ENCODE measurements at places on chromosomes 1 and 21.

GRCh38 chr21:46153247-46154154 is 1.9 kb downstream of the FTCD start:
- peak; percentile 43 for DNase-seq

DNA sequence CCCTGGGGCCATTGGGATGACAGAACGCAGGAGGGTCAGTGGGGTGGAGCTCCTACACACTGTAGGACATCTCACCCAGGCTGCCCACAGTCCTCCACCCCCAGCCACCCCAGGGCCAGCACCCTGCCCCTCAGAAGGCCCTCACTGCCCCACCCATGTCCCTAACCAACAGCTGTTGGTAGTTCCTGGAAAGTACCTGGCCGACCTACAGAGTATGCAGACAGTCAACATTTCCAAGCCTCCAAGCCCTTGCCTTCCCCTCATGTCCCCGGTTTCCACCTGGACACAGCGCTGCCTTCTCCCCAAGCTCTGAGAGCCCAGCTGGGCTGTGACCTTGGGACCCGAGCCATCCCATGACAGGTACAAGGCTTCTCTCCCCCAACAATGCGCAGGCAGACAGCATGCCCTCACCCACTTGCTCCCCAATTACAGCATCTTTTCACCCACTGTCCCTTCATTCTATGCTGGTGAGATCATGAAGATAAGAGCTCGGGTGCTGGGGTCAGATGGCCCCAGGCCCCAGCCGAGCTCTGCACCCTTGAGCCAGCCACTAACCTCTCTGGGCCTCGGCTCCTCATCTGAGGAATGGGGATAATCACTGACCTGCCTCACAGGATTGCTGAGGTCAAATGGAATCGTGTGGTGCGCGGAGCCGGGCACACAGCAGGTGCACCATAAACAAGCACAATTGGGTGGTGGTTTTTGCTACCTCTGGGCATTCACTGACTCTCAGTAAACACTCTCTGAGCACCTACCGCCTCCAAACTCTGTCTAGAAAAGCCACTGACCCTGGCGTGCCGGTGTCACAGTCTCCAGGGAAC is 11.2 kb downstream of the LAPTM5 start:
- no peak for DNase-seq

DNA sequence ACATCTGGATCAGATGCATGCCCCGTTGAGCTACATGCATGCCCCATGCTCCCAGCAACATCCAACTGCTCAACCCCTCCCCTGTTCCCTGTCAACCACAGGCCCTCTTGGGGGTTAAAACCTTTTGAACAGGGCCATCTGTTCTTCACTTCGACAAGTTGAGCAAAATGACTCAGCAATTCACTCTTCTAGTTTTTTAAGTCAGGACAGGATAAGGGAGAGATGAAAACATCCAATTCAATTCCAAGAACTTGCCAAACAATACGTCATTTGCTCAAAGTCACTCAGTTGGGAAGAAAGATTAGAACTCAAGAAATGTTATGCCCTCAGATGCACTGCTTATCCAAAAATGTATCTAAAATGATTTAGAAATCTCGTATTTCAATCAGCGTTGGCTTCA is 46.1 kb upstream of the MTF2 start:
- no peak for DNase-seq

- no peak for DNase-seq
Measured at GRCh38 chr1:154582885-154583284, 15.3 kb downstream of the CHRNB2 start.

DNA sequence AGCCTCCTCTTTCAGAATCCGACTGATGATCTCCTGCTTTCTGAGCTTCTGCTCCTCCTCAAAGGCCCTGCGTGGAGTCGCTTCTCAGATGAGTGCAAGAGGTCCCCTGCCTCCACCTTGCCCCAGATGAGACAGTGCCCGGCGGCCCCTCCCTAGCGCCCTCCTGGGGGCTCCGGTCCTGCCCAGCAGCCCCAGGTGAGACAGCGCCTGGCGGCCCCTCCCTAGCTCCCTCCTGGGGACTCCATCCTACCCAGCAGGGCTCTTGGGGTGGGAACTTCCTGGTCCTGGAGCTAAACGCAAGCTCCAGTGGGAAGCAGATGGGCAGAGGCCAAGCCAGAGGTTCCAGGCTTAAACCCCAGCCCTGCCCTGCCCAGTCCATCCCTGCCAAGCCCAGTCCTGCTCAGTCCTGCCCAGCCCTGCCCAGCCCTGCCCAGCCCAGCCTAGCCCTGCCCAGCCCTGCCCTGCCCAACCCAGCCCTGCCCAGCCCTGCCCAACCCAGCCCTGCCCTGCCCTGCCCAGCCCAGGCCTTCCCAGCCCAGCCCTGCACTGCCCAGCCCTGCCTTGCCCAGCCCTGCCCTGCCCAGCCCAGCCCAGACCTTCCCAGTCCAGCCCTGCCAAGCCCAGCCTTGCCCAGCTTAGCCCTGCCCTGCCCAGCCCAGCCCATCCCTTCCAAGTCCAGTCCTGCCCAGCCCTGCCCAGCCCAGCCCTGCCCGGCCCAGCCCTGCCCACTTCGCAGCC is 34.6 kb downstream of the CFAP74 start:
- DNase-seq = no peak

- DNase-seq = no peak
Measured at GRCh38 chr1:171800342-171800741, 18.9 kb downstream of the METTL13 start.

DNA sequence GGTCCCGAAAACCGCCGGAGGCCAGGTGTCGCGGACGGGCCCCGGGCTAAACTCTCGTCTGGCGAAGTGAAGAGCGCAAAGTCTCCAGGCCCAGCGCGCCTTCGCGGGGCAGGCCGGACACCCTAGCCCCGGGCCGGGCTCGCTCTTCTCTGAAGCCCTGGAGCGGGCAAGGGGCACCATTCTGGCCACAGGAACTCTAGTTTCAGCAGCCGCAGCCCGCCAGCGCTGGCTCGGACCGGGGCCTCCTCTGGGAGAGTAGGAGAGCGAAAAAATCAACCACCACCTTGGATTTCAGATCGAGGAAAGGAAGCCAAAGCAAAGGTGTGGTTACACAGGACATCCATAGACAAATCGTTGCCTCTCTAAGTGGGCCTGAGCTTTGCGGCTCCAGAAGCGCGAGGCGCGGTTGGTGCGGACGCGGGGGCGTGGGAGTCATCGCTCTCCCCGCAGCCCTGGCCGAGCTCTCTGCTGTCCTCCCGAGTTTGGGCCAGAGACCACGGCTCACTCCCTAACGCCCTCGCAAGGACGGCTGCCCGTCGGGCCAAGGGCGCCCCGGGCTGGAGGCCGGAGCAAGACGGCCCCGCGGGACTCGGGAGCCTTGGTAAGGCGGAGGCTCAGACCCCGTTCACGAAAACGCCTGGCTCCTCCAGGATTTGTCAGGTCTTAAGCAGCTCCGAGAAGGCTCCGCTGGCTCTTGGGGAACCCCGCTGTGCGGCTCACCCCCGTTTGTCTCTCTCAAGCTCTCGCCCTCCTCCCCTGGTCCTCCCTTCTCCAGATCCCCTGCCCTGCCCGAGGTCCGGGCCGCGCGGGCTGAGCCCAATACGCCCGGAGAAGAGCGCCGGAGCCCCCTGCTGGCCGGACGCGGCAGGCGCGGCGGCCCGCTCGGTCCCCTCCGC is 132.9 kb upstream of the DPYD start:
- DNase-seq = peak; percentile 34

- DNase-seq = no peak
Measured at GRCh38 chr1:6081901-6082300, 36.2 kb downstream of the KCNAB2 start.

- peak; percentile 55 for DNase-seq
Measured at GRCh38 chr1:63593886-63594605, 835 bp downstream of the PGM1 start.

GRCh38 chr1:117613249-117613968 is 7.6 kb downstream of the TENT5C start:
- no peak for DNase-seq

DNA sequence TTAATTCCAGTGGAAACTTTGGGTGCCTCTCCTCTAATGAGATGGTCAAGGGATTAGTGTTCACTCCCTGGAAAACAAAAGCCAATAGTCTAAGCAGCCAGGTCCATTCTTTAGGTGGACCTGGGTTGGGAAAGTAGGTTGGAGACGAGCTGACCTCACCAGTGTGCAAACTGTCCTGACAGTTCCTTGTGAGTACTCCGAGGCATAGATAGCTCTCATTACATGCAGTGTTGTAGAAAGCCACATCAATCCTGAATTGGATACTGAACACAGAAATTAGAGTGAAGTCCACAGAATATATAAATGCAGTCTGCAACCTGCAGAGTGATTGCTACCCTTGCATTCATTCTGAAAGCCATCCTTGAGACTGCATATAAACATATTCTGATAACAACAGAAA is 675.1 kb upstream of the CXADR start:
- no peak for DNase-seq

DNA sequence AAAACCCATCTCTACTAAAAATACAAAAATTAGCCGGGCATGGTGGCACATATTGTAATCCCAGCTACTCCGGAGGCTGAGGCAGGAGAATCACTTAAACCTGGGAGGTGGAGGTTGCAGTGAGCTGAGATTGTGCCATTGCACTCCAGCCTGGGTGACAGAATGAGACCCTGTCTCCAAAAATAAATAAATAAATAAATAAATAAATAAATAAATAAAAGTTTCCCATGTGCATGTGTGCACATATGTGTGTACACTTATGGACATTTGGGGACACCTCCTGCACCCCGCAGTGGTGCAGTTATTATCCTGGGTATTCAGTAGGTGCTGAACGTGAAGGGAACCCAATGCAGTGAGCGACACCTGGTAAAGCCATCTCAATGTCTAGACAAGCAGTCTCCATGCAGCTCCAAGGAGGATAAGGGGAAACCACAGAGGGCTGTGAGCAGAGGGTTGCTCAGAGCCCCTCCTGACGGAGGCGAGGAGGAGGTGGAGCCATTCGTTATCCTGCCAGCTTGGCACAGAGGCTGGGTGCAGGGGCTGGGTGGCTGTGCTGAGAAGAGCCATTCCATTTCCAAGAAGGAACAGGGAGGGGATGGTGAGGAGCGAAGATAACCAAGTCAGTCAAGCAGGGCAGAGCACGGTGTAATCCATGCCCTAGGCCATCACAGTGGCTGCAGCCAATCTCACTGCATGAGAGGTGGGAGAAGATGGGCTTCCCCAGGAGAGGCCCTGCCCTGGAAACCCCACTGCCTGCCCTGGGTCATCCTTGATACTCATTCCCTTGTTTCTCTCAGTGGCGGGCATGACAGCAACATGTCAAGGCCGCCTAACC is 25.6 kb downstream of the UBIAD1 start:
- DNase-seq = no peak

DNA sequence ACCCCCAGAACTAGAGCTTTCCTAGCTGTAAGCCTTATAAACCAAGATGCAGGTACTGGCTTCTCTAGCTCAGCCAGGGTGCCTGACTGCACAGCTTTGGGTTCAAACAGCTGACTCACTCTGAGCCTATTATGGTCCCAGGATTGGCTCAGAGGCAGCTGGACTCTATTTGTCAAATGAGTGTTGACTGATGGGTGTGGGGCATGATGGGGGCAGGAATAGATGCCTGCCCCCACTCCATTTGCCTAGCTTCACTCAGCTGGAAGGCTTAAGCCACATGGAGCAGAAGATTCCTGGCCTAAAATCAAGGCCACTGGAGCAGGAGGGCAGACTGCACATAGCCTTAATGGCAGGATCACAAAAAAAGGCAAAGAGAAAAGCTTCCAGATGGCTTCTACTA is 90.5 kb downstream of the PIK3R3 start:
- no peak for DNase-seq

GRCh38 chr1:165254376-165254775 is 102.1 kb downstream of the LMX1A start:
- DNase-seq = no peak

GRCh38 chr21:41760411-41760810 is 6.4 kb downstream of the RIPK4 start:
- DNase-seq = no peak

- DNase-seq = no peak
Measured at GRCh38 chr21:43343095-43343991, 83.6 kb downstream of the SIK1 start.

DNA sequence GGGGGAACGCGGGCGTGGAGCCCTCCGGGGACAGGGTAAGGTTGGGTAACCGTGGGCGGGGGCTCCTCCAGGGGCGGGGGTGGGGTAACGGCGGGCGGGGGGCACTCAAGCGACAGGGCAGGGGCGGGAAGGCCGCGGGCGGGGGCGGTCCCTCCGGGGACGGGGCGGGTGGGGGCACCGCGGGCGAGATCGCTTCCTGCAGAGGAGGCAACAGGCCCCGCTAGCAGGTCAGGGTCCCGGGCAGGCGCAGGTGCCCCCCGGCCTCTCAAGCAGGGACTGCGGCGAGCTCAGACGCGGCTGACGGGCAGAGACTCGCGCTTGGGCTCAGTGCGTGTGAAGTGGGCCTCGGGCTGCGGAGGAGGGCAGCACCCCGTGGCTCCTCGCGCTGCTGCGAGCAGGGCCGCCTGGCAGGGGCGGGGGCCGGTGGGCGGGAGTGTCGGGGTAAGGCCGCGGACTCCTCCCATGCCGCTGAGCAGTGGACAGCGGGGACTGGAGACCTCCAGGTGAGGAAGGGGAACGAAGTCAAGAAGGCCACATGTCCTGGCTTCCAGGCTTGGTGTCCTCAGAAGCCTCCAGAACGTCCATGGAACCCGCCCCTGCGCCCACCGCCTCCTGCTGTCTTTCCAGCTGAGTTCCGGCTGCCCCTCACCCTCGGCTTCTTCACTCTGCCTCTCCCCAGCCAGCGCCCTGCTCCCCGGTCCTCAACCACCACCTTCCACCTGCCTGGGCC is 627 bp upstream of the GNB1 start:
- peak; percentile 71 for DNase-seq

GRCh38 chr1:34415140-34415539 is 238.4 kb downstream of the C1orf94 start:
- no peak for DNase-seq

DNA sequence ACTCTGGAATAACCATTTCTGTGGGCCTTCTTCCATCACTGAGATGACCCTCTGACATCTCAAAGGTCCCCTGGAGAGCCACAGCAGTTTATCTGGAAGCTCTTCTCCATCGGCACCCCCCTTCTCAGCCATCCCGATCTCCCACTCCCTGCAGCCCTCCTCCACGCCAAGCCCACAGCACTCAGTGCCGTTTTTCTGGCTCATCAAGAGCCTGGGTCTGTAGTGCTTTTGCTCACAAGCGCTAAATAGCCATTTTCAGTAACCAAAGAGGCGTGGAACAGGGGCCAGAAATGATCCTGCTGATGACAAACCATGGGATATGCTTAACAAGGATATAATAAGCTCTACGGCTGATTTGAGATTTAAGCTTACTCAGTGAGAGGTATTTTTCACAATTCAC is 17.6 kb downstream of the SEC16B start:
- no peak for DNase-seq

GRCh38 chr1:70487910-70488665 is 77.0 kb downstream of the CTH start:
- no peak for DNase-seq
